ENCODE measurements at places on chromosomes 4 and X.

DNA sequence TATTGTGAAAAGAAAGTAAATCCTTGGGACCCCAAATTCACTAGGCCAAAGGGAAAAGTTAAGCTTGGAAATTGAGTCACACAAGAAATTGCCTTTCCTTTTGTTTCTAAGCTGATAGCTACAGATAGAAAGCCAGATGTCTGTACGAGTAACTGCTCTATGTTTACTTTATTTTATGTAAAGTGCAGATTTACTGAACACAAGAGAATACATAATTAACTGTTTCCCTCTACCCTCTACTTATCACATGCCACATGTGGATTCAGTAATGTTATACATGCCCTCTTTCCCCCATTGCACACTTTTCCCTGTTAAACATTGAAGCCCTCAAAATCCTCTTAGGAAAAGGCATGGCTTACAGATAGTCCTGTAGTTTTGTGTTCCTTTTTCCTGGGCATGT lies 16.5 kb upstream of the TDO2 start:
- DNase-seq, result no peak

DNA sequence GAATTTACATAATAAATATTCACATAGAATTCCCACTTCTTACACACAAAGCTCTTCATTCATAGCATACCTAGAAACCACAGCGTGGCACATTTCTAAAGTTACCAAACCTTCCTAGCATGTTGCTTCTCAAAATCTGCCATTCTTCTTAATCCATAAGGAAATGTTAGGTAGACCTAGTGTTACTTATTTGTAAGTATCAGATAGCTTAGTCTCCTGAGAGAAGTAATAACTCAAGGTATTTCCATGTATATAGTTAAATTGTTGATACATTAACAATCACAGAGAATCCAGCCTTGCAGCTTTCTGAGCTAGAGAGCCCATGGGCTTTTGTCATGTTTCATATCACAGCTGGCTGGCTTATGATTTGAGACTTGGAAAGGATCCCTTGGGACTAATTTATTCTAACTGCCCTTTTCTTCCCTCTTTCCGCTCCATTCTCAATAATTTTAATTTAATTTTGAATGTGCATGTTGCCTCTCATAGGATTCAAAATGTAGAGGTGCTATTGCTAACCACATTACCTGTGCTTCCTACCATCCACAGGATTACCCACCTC lies 17.6 kb downstream of the SH3RF1 start:
- no peak for DNase-seq

GRCh38 chrX:15749642-15750610 lies 11.9 kb downstream of the CA5B start:
- no peak for DNase-seq

DNA sequence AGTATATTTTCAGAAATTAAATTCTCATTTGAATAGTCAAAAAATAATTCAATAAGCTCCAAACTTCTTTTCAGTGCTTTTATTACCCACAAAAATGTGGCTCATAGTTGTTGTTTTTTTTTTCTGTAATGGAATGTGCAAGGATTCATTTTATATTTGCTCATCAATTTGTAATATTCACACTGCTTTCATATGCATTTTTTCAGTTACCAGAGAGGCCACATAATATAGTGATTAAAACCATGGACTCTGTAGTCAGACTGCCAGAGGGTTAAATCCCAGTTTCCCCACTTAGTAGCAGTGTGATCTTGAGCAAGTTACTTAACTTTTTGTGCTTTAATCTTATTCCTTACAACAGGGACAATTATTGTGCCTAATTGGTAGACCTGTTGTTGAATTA lies 64.5 kb downstream of the FAM9B start:
- no peak for DNase-seq

DNA sequence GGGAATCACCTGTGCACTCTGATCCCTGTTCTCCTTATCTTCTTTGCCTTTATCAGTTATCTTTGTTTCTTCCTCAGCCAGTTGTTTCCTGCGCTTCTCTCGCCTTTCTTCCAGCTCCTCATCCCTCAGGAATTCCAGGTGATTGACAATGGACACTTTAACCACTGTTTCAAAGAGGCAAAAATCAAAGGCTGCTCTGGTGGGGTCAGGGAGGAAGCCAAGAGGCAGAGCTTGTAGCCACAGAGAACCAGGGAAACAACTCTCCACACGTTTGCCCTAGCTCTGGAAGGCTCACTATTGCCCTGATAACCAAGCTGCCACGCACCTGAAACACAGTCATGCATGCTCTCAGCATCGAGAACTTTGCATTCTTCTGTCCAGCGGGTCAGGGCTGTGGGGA lies 124.5 kb upstream of the HSD17B10 start:
- no peak for DNase-seq

DNA sequence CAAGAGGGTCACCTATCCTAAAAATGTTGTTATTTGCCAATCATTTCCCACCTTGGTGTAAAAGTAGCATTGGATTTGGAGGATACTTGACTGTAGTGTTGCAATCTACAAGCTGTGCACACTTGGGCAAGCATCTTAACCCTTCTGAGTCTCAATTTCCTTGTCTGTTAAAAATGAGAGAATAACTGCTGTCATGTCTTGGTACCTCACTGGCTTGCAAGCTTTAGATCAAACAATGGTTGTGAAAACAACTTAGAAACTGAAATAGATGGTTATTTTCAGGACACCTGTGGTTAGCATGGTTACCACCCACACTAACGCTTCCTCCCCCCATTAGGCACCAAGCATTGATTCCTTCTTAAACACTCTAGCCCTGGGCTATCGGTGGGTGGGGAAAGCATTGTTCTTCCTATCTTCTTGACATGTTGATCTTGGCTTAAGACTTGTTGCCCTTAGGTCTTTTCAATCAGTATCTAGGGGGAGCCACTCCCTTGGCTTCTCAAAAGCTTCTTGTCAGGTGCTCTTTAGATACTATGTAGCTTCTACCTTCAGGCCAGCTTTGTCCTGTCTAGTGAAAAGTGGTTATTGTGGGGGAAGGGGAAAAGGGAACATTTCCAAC lies 10.6 kb upstream of the AMOT start:
- no peak for DNase-seq

- no peak for DNase-seq
Measured at GRCh38 chr4:78720204-78720603, 55.9 kb upstream of the BMP2K start.

- no peak for DNase-seq
Measured at GRCh38 chrX:73758250-73758649, 195.3 kb downstream of the CHIC1 start.

GRCh38 chr4:16196482-16197393 lies 29.5 kb downstream of the TAPT1 start:
- DNase-seq, result no peak
